ENCODE measurements at places on chromosomes 3 and 15.

DNA sequence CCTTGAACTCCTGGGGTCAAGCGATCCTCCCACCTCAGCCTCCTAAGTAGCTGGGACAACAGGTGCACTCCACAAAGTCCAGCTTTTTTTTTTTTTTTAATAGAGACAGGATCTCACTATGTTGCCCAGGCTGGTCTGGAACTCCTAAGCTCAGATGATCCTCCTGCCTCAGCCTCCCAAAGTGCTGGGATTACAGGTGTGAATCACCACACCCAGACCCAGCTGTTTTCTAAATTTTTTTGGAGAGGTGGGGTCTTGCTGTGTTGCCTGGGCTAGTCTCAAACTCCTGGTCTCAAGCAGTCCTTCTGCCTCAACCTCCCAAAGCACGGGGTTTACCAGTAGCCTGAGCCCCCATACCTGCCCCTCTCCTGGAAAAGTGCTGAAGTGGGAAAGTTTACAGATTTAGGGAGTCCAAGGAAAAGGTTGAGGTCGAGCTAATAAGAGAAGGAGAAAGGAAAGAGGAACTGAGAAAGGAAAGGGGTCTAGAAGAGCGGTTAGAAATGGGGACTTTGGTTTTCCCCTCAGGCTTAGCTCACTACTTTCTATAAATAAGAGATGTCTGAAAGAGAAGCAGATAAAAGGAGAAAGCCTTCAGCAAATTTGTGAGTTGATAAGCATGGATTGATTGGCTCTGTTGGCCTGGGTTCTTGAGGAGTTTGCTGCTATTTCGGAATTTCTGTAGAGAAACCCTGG, 23.6 kb downstream of the UBE2E1 start:
- no peak for DNase-seq

DNA sequence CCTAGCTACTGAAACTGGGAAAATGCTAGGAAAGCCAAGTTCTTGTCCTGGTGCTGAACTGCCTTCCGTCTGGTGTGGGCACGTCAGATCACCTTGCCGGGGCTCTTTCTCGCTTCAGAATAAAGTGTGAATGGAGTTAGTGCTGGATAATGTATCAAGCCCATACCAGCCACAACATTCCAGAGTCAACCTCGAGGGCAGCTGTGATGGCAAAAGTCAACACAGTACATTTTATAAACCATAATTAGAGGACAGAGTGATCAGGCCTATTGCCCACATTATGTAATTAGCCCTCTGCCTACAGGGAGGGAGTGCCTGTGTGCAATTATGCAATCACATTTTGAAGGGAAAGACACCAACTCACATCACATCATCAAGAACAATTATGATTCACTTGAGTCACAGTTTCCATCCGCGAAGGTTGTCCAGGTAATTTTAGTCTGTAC, 165.2 kb downstream of the RORA start:
- DNase-seq, result no peak

GRCh38 chr15:41990243-41990605, 17.9 kb upstream of the EHD4 start:
- DNase-seq, result no peak

DNA sequence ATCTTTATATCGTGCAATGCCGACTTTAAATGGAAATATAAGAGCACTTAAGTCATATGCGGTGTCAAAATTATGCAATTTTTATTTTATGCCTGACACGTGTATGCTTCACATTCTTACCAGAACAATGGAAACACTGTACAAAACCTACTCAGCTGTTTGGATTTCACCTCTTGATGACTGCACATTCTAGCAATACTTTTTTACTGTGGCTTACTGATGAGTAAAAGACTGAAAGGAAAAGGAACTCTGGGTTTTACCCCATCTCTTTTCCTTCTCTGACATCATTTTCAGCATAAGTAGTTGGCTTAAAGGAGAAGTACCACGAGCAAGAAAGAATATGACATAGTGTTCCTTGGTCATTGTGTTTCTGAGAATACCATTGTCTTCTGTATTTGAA, 142.8 kb downstream of the POLR2M start:
- no peak for DNase-seq

DNA sequence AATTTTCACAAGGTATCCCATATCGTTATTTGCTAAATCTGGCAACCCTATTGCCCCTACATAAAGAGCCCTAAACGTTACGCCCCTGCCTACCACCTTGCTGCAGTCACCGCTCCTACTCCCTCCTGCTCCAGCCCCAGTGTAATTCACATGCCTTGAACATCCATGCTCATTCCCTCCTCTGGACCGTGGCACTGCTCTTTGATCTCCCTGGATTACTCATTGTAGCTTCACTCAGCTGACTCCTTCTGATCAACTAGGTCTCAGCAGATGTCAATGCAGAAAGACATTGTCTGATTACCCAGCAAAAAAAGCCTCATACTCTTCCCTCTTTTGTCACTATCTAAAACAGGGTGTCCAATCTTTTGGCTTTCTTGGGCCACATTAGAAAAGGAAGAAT, 40.7 kb upstream of the KBTBD8 start:
- no peak for DNase-seq

DNA sequence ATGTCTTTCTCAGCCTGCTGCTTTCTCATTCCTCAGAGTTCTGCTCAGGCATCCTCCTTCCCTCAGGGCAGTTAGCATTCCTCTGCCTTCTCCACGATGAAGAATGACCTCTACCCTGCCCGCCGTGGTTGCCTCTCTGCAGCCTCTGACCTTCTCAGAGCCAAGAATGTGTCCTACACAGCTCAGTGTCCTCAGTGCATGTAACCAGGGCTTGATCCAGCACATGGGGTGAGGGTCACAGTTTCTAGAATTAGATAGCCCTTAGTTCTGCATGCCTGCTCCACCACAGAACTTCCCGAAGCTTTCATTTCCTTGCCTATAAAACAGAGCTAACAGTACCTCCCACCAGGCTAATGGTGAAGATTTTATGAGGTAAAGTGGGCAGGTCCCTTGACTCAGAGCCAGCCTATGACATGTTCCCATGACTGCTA, 182.1 kb downstream of the CLSTN2 start:
- DNase-seq, result no peak

DNA sequence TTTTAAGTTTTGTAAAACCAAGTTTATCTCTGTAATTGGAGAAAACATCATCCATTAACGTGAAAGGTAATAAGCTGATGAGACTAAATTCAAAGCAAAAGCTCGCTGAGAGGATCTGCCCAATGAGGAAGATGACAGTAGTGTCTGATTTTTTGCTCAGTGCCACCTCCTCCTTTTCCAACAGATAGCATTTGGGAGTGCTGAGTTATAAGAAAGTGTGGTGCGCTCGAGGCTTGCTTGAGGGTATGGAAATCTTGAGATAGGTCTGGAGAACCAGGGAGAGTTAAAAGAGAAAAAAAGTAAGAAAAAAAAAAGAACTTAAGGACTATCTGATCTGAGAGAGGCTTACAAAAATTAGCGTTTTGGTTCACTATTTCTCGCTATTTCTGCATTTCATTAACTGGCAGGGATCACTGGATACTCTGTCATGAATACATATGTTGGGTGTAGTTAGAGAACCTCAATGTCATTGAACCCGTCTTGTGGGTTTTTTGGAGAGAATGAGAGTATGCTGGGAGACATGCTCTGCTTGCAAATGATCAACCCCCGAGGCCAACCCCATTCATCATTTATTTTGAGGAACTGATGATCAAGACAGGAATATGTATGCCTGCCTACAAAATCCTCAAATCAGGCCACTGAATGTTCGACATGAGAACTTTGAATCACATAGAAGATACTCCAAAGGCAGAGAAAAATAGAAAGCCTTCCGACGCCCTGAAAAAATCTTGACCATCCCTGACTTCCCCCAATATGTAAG, 973 bp upstream of the USP13 start:
- no peak for DNase-seq

DNA sequence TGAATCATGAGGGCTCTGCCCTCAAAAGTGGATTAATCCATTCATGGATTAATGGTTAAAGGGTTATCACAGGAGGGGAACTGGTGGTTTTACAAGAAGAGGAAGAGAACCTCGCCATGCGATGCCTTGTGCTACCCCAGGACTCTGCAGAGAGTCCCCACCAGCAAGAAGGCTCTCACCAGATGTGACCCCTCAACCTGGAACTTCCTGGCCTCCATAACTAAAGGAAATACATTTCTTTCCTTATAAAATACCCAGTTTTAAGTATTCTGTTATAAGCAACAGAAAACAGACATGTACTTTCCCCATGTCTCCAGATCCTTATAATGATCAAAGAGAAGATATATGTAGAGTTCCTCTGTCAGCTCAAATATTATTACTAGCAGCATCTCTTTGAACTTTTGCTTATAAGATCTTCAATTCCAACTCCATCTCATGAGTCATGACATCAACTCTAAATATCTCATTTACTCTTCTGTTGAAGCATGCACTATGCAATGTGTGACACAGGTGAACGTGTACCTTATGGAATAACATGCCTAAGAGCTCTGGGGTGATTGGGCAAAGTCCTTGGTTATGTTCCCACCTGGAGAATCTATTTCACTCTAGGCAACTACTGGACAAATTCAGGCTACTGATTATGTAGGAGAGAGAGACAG, 37.5 kb upstream of the ZBTB38 start:
- DNase-seq, result no peak

DNA sequence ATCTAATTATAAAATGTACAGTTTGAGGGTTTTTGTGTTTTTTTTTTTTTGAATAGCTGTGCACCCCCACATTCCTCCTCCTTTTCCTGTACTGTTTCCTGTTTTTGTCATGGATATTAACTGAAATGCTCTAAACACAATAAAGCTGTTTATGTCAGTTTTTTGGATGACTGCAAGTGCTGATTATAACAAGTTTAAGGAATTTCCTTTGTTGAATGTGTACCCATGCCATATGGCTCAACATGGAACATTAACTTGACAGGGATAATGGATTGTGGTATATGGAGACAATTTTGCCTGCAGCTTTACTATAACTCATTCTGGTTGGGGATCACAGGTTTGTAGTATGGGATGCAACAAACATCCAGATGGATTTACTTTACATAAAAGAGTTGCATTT, 216.4 kb downstream of the TCF12 start:
- DNase-seq, result no peak

GRCh38 chr3:5309171-5309570, 121.7 kb downstream of the EDEM1 start:
- no peak for DNase-seq

GRCh38 chr3:98886525-98886924, 15.0 kb downstream of the DCBLD2 start:
- no peak for DNase-seq

DNA sequence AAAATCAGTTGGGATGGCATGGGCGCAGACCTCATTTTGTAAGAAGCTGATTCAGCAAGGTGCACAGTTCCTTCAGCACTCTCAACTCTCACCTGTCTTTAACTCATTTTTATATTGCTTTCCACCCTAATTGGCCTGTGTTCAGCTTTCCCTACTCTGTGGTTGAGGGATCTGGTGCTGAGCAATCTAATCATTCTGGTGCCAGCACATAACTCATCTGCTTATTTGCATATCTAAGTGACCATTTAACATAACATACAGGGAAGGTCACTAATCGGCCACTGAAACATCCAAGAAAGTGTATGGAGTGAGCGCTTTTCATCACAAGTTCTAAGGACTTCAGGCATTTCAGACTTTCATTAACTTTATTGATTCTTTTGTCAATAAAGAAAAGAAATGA, 303.4 kb upstream of the ROPN1 start:
- DNase-seq, result no peak

- no peak for DNase-seq
These were observed 6.7 kb downstream of the VGLL3 start for GRCh38 chr3:86984271-86984670.

- DNase-seq, result no peak
These were observed 488.8 kb upstream of the DPPA4 start for GRCh38 chr3:109825971-109826810.

DNA sequence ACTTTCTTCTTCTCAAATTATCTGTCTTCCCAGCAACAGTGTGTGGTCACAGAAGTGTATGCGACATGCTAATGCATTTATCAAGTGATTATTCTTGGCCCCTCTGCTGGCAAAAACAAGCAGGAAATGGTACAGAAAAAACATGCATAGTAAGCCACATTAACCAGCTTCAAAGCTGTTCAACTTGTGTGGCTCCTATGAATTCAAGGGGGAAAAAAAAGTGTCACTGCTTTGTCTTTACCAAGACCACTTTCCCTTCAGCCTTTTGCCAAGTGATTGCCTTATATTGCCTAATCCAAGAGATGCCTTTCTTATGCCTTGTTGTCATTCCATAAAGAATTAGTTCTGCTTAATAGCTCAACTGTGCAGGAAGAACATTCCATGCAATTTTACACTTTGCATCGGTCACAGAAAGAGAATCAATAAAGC, 39.1 kb downstream of the PRTG start:
- no peak for DNase-seq

- DNase-seq, result no peak
These were observed 12.0 kb upstream of the CBLB start for GRCh38 chr3:105880681-105881290.

- no peak for DNase-seq
These were observed 190.5 kb downstream of the GREM1 start for GRCh38 chr15:32908135-32908801.

- no peak for DNase-seq
These were observed 350.4 kb upstream of the SEMA6D start for GRCh38 chr15:47366884-47367283.

DNA sequence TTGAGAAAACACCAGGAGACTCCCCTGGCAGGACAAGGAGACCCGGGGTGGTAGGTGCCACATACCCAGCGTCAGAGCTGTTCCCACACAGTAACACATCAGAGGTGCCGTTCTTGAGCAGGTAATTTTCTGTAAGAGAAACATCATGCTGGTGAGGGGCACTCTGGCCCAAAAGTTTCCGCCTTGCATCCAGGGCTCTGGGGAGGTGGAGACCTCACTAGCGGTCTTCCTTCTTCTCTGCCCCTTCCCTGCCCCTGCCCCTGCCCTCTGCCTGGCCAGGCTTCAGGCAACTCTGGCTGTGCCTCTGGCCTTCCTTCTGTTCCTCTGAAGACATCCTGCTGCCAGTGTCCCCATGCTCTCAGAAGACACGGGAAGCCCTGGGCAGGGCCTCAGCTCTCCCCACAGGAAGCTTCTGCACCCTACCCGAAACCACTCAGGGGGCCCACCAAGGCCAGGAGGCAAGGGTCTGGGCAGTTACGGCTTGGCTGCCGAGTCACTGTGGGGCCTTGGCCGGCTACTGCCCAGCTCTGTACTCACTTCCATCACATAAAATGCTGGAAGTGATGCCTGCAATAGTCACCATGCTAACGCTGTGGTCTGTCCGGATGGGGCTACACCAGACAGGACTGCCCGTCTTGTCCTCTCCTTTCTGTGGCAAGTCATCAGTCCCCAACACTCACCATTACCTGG, 41.3 kb downstream of the SCN5A start:
- no peak for DNase-seq

- no peak for DNase-seq
These were observed 634 bp downstream of the FBXL22 start for GRCh38 chr15:63597821-63598220.

Measured in stimulated activated CD8-positive, alpha-beta memory T cell treated with anti-CD3 and anti-CD28 coated beads, Interleukin-2, amount 100 ng/mL, for 1 hour (primary cell).